ENCODE measurements at places on chromosomes 1 and 21. TPM values are rescaled to one million over a fixed set of nuclear protein-coding genes. Genes with fewer than 3 reads are reported as not detected.

GRCh38 chr21:42671778-42672593 lies 18.6 kb downstream of the PDE9A start:
- DNase-seq = no peak

DNA sequence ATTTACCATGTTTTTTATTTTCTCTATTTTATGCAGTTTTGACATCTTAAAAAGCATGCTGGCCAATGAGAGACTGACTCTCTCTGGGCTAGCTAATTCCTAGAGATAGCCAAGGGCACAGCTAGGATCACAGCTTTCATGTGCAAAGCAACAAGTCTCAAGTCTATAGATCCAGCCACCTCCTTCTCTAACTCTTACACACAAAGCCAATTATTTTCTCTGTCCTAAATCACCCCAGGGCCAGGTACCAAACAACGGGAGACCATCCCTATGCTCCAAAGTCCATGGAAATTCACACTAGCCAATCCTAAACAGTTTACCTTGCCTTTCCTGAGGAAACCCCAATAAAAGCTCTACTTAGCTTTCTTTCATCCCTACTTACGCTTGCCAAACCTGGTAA lies 38.0 kb downstream of the ARHGAP29 start:
- DNase-seq = no peak

- no peak for DNase-seq
Observed at GRCh38 chr21:17796503-17796902, 22.7 kb downstream of the C21orf91 start.

DNA sequence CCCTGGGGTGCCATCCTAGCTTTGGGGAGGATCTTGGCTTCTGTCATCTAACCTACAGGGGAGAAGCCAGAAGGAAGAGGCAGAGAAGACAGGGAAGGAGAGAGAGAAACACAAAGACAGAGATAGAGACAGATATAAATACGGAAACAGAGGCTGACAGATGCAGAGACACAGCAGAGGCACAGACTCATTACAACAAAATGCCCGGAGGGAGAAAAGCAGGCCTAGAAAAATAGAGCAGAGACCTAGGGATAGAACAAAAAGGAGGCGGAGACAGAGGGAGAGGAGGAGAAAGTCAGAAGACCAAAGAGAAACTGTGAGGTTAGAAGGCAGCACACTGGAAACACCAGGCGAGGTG lies 1.9 kb downstream of the PEAR1 start:
- no peak for DNase-seq

- no peak for DNase-seq
Observed at GRCh38 chr1:19229828-19230325, 19.8 kb upstream of the UBR4 start.

DNA sequence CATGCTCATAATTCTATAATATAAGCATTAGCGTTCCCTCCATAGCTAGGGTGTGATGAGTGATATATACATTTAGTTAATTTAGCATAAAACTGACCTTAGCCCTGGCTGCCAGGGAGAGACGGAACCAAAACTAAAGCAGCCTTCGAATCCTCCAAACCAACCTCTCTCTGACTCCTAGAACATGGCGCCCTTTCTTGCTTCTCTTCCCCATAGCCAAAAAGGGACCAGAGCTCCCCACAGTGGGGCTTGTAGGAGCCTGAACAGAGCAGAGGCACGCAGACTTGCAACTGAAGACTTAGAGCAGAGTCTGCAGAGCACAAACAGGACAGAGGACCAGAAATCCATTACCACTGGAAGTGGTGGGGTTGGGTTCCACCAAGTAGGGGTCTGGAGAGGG lies 17.7 kb downstream of the IRF2BP2 start:
- DNase-seq = no peak

- DNase-seq = no peak
Observed at GRCh38 chr1:185207980-185208602, 51.1 kb downstream of the SWT1 start.

DNA sequence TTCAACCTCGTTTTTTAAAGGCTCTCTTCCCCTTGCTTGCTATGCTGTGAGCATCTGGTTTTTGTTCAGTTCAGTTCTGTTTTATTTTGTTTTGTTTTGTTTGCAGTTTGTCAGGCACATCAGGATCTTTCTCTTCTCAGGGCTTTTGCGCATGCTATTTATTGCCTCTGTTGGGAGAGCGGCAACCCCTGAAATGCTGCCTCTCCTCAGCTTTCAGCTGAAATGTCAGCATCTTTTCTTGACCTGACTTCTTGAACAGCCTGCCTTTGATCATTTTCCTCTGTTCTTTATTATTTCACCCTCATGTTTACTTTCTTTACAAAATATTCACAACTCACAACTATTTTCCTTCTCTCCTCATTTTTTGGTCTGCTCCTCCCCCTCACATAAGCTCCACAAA lies 50.4 kb upstream of the RC3H1 start:
- no peak for DNase-seq

The MNDA gene
- total RNA-seq = 0.74 TPM

The PPIAL4G gene
- total RNA-seq = 2.6 TPM

The GUCA2B gene
- not detected for total RNA-seq

The RCSD1 gene
- total RNA-seq = 149 TPM

The PKP1 gene
- not detected for total RNA-seq

The TNFRSF14 gene
- 190 TPM for total RNA-seq

The TCHH gene
- not detected for total RNA-seq

The TCHHL1 gene
- total RNA-seq = not detected
